ENCODE measurements at places on chromosomes 2 and 18. TPM values are rescaled to one million over a fixed set of nuclear protein-coding genes. Genes with fewer than 3 reads are reported as not detected.

GRCh38 chr2:215388002-215388728 is 47.7 kb downstream of the FN1 start:
- no peaks in the 10 kb centered on the region for H3K27me3 ChIP-seq
- peaks cover 95% of the 10 kb centered on the region for H3K36me3 ChIP-seq
- no peak overlapping the region for H3K4me3 ChIP-seq
- H3K27ac ChIP-seq, result no peak overlapping the region
- DNase-seq, result no peak
- H3K4me1 ChIP-seq, result no peaks in the 10 kb centered on the region

- no peaks in the 10 kb centered on the region for H3K27me3 ChIP-seq
- peaks cover 11% of the 10 kb centered on the region for H3K4me1 ChIP-seq
- H3K36me3 ChIP-seq, result no peaks in the 10 kb centered on the region
- no peak for DNase-seq
- no peak overlapping the region for H3K4me3 ChIP-seq
These were observed 355.6 kb downstream of the PAX3 start for GRCh38 chr2:221943076-221943810.

- no peaks in the 10 kb centered on the region for H3K36me3 ChIP-seq
- DNase-seq, result peak; percentile 60
- no peak overlapping the region for H3K4me3 ChIP-seq
- no peaks in the 10 kb centered on the region for H3K27me3 ChIP-seq
- H3K27ac ChIP-seq, result no peak overlapping the region
These were observed 31.3 kb downstream of the KIAA2012 start for GRCh38 chr2:202104286-202104870.

Gene ADNP2
- total RNA-seq, result 16.5 TPM

Gene ODC1
- 30.1 TPM for total RNA-seq

Gene COPS7B
- total RNA-seq, result 31.2 TPM

Data from lower lobe of right lung (tissue), 2 donors.